ENCODE measurements at places on chromosomes 7 and 10.

- DNase-seq = no peak
These were observed 236.3 kb upstream of the IGFBP3 start for GRCh38 chr7:46157404-46157803.

- no peak for DNase-seq
These were observed 105.0 kb upstream of the AMPH start for GRCh38 chr7:38736138-38736537.

GRCh38 chr10:98039690-98040381 is 9.4 kb upstream of the CRTAC1 start:
- DNase-seq = no peak

DNA sequence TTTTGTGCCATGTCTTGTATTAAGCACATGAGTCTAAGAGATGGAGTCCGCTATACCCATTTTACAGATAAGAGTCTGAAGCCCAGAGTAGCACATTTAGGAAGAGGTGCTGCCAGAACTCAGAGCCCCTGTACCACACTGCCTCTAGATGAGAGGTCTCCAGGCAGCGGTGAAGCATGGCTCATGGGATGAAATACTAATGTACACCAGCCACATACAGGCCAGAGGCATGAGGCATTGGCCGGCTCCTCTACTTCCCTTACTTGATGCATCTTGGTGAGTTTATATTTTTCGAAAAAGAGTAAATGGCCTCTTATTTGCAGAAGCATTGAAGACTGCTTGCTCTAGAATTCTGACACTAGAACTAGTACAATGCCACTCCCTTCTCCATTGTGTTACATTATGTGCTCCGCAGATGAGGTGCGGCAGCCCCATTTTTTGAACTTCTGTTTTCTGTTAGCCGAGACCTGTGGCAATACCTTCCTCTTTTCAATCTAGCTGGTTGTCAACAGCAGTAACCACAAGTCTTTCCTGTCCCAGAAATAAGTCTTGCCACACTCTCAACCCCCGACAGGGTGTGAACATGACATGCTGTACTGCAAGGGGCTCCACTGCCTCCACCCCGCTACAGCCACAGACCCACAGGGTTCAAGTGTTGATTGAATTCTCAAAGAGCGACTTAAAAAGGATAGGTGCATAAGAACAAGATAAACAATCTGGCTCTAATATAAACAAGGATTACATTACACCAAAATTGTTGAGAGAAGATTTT is 145.3 kb downstream of the CELF2 start:
- no peak for DNase-seq

GRCh38 chr10:86962136-86962980 is 4.0 kb downstream of the SNCG start:
- DNase-seq = no peak

DNA sequence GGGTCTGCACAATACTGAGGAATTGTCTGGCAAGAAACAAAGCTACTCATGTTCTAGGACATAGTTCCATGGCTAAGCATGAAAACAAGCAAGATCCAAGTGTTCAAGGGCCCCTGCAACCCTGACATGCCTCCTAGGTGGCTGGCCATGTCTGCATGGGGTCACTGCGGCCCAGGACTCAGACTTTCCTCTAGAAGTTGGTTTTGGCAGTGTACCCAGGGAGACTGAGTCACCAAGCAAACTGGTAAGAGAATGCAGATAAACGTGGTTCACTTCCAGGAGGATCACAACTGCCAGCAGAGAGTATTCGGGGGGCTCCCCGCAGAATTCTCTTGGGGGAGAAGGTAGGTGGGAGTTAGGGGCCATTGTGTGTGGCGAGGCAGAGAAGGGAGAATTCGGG is 7.4 kb upstream of the PFKFB3 start:
- peak; percentile 70 for DNase-seq

GRCh38 chr10:34504534-34504933 is 310.6 kb downstream of the PARD3 start:
- DNase-seq = peak; percentile 31

GRCh38 chr7:23967949-23968599 is 258.1 kb downstream of the STK31 start:
- DNase-seq = no peak

DNA sequence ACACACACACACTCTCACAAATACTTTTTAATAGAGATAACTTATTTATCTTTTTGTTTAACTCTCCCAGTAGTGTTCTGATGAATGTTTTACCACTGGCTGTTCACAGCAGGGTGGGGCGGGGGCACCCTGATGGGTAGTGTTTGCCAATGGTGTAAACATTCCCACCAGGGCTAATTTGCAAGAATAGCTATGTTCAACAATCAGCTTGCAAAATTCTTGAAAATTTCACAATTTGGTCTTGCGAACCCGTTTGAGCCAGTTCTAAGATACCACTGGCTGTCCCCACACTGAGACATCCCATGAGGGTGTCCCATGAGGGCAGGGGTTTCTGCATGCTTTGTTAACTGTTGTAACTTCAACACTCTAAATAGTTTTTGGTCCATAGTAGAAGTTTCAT is 348.5 kb downstream of the CXCL12 start:
- no peak for DNase-seq

DNA sequence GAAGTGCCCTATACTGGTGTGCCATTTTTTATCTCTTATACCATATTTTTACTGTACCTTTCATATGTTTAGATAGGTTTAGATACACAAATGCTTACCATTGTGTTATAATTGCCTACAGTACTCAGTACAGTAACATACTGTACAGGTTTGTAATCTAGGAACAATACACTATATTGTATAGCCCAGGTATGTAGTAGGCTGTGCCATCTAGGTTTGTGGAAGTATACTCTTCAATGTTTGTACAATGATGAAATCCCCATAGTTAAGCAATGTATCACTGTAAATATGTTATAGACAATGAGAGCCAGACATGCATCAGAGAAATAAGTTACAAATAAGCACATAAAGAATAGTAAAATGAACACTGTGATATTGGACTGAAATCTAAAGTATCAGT is 109.1 kb downstream of the IQUB start:
- no peak for DNase-seq

DNA sequence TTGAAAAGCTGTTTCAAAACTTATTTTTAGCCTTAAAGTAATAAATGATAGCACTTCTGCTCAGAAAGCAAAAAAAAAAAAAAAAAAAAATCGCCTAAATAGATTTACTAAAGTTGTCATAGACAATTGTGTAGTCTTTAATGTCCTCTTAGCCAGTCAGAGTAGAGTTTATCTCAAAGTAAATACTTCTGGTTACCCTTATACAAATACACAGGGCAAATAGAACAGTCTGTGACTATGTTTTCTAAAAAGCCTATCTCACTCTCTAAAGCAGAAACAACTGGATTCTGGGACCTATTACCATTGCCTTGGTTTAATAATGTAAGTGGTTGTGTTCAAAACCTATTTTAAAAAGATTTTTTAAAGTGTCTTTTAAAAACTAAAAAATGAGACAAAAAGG is 156.2 kb upstream of the THSD7A start:
- DNase-seq = no peak

DNA sequence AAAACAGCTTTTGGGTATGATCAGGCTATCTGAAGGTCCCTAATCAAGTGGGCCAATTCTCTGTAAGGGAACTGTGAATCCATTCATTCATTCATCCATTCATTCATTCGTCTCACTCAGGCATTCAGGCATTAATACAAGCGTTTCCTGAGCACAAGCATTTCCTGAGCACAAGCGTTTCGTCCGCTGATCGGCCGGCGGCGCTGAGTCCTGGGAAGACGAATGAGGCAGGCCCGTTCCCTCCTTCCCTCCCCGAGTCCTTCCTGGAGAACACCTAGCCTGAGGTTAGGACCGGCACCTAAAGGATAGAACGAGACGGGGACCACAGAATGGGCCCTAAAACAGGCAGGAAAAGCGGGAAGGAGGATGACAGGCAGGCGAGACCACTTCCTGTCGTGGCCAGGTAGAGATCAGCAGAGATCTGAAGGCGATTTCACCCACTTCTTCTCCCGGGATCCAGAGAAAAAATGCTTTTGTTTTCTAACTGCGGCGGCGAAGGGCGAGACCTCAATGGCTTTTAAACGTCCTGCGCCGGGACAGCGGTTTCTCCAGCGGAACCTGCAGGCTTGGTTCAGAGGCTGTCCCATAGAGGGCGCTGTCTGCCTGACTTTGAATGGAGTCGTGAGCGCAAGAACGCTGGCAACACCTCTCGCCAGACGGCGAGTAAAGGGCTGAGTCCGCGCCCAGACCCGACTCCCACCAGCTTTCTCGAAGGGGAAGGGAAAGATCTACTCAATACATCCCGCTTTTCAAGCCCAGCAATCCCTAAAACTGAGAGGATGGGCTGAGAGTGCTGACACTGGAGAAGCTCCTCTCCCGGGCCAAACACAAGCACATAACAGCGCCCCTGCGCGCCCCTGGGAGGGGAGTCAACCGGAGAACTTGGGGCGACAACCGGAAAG is 2.9 kb upstream of the HMX3 start:
- peak; percentile 74 for DNase-seq

- DNase-seq = no peak
These were observed 12.5 kb downstream of the RNF133 start for GRCh38 chr7:122686360-122686878.

DNA sequence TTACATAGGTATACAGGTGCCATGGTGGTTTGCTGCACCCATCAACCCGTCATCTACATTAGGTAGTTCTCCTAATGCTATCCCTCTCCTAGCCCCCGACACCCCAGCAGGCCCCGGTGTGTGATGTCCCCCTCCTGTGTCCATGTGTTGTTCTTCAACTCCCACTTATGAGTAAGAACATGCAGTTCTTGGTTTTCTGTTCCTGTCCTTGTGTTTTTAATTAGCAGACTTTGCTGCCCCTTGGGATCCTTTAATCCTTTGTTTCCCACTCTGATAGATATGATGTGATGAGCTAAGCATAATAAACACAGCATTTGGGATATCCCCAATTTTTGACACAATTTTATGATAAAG is 71.1 kb upstream of the PALS2 start:
- DNase-seq = no peak

- DNase-seq = no peak
These were observed 8.2 kb downstream of the COL26A1 start for GRCh38 chr7:101370836-101371235.

GRCh38 chr10:1601406-1601805 is 135.9 kb downstream of the ADARB2 start:
- no peak for DNase-seq

GRCh38 chr10:43452356-43452914 is 15.5 kb downstream of the ZNF487 start:
- no peak for DNase-seq

DNA sequence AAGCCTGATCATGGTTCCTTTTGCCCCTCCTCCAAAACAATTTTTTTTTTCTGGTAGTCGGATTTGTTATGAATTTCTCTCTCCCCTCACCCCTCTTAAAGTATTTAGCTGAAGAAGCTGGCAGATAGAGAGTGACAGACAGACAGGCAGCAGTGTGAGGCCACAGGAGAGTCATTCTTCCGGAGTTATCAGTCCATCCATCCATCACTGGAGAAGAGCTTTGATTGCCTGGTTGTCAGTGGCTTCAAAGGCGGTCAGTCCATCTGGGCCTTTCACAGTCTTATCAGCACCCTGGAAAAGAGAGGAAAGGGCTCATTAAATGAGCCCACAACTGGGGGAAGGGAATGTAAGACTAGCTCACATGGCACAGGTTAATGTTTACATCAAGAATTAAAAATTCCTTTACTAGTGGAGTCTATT is 47.4 kb downstream of the MTPN start:
- no peak for DNase-seq

DNA sequence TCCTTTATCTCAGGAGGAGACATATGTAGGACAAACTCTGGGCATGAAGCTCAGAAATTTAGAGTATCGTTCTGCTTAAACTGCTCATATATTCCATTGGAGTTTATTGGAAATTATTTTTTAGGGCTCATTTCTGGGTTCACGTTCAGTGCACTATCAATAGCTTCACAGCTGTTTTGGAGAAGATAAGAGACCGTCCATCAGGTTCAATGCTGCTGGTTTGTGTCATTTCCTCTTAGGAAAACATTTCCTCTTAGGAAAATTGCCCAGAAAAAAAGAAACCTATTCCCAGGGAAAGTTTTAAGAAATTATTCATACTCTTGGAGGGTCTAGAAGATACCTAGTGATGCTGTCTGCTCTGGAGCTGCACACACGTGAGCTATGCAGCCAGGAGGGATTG is 691.7 kb downstream of the GRID1 start:
- DNase-seq = no peak

DNA sequence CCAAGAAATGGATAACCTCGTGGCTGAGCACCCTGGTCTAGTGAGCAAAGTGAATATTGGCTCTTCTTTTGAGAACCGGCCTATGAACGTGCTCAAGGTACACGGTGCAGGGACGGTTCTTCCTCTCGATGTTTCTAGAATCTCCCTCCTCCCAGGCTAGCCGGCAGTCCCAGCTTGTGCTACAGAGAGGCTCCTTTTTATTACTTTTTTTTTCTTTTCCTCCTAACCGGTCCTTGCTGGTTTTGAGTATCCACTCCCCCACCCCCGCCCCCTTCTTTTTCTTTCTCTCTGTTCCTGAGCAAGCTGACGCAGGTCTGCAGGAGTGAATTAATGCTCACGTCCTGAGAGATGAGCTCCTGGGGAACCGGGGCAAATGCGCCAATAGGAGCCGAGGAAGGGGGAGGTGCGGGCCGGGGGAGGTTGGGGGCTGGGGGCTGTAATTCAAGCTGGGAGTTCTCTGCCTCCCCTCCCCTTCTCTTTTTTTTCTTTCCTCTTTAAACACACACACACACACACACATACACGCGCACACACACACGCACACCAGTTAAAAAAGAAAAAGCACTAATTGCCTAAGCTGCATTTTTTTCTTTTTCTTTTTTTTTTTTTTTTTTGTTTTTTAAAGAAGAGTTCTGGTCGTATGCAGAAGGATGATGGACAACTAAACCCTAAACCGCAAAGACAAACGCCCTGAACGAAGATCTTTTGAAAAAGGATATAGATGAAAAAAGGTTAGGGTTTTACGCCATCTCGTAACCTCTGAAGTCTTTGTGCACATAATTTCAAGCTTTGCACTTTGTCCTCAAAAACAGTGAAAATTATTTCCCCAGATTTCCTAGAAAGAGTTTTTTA is 6.6 kb downstream of the CPA2 start:
- peak; percentile 52 for DNase-seq

GRCh38 chr10:89002226-89002978 is 11.8 kb downstream of the FAS start:
- DNase-seq = no peak

- DNase-seq = no peak
These were observed 36.0 kb downstream of the RHOBTB1 start for GRCh38 chr10:60908031-60908430.

Measured in fibroblast of skin of back (primary cell).